SJCRH30 (cell line): ENCODE measurements at places on chromosomes 12 and 14. TPM values are rescaled to one million over a fixed set of nuclear protein-coding genes. Genes with fewer than 3 reads are reported as not detected.

DNA sequence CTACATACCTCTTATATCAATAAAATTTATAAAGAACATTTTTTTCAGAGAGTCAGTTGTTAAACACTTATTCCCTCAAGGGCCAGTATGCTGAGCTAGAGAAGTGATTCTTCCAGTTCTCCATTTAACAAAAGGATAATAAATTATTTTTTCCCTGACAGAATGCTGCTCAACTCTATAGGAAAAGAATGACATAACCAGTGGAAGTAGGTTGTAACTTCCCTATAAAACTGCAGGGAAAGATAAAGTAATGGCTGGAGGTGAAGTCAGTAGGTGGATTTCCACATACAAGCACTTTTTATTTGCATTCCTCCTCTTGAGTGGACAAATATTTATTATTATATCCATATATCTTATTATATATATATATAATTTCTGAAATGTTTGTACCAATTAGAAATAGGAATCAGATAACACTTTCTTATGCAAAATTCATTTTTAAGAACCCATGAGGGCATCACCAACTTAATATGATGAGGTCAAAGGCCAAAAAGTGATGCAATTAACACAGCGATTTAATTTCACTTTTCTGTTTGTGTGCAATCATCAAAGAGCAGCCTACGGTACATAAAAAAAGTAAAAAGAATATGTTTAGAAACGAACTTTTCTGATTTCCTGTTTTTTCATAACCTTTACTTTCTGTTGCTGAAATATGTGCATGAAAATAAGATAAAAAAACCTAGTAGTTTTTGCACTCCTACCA, 175.3 kb downstream of the PRKD1 start:
- H3K27ac ChIP-seq, result no peak overlapping the region
- no peaks in the 10 kb centered on the region for H3K36me3 ChIP-seq

- H3K27me3 ChIP-seq, result 0 out of 2 replicates have a peak, but pooled peaks cover 7% of the 10 kb centered on the region
- no peaks in the 10 kb centered on the region for H3K4me1 ChIP-seq
- H3K4me3 ChIP-seq, result no peak overlapping the region
- H3K36me3 ChIP-seq, result no peaks in the 10 kb centered on the region
- no peak overlapping the region for H3K27ac ChIP-seq
Measured at GRCh38 chr14:95703805-95704204, 10.1 kb downstream of the TCL1A start.

GRCh38 chr12:80154261-80154660, 54.9 kb downstream of the OTOGL start:
- no peak for DNase-seq
- H3K36me3 ChIP-seq, result no peaks in the 10 kb centered on the region
- no peaks in the 10 kb centered on the region for H3K27me3 ChIP-seq
- no peak overlapping the region for H3K27ac ChIP-seq

Gene SNRPF
- 64.2 and 67.8 TPM in 2 replicates for total RNA-seq

Gene STAB2
- total RNA-seq, result 0.56 and 0.73 TPM in 2 replicates
